Eye (tissue), 1 donor: ENCODE measurements at places on chromosomes 3 and 15.

- DNase-seq: no peak
Observed at GRCh38 chr3:133797396-133798105, 8.1 kb upstream of the SRPRB start.

DNA sequence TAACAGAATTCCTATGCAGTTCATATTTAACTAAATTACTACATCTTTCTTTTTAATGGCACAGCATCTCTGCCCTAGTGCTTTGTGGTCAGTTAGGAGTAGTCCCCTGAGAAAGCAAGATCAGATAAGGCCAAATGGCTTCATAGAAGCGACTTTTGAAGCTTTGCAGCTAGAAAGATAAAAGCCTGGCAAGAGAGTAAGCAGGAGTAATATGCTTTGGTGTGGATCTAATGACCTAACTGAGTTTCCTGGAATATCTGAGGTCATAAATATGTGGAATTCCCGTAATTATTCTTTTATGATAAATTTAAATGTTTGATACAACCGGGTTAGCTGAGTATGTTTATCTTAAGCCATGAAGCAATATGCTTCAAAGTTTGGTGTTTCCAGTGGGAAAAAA, 374.9 kb upstream of the LRRC3B start:
- no peak for DNase-seq

DNA sequence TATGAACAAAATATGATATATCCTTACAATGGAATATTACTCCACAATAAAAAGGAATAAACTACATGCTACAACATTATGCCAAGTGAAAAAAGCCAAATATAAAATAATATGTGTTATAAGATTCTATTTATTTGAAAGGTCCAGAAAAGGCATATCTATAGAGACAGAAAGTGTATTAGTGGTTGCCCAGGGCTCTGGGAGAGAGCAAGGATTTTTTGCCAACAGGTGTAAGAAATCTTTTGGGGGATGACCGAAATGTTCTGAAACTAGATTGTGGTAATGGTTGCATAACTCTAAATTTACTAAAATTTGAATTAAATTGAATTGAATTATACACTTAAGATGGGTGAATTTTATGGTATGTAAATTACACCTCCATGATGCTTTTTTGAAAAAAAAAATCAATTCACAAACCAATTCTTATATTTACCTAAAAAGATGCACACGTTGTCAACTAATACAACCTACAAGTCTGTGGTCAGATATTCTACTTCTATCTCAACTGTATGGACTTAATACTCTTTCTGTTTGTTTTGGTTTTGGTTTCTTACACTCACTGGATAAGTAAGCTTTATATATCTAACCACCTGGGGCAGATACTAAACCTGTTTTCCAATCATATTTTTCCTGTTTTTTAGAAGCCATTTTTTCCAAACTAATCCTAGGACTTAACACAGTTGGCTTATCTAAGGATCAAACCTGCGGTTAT, 75.8 kb downstream of the FBN1 start:
- DNase-seq: no peak

DNA sequence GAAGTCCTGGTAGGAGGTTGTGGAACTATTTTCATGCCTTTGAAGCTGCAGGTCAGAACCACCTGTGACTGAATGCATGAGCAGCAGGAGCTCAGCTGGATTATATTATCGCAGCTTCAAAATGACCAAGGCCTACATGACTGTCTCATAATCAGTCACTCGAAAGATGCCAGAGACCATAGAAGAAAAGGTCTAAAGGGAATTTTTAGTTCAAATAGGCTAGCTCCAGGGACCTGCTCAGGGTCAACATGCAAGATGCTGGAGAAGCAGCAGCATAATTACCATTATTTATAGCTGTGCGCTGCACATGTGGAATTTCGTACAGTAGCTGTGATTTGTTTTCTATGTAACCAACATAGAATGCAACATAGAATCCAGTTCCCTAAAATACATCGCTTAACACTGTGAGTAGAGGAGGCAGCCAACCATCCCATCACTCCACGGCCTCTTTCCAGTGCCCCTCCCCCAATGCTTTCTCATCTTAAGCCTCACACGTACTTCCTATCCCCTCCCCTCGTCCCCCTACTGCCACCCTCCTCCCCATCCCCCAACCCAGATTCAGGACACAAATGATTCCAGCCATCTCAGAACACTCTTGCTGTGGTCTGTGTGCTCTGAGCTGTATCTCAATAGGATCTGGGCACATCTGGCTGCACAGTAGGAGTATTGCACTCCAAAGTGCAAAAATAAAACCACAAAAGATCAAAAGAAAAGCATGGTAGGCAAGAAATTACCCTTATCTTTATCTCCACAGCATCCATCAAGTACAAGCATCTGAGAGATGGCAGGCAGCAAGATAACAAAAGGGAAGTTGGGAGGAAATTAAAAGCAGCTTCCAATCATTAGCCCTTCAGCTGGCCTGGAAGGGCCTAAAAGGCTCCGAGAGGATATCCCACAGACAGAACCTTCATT, 352.8 kb upstream of the SEMA6D start:
- peak; percentile 66 for DNase-seq

DNA sequence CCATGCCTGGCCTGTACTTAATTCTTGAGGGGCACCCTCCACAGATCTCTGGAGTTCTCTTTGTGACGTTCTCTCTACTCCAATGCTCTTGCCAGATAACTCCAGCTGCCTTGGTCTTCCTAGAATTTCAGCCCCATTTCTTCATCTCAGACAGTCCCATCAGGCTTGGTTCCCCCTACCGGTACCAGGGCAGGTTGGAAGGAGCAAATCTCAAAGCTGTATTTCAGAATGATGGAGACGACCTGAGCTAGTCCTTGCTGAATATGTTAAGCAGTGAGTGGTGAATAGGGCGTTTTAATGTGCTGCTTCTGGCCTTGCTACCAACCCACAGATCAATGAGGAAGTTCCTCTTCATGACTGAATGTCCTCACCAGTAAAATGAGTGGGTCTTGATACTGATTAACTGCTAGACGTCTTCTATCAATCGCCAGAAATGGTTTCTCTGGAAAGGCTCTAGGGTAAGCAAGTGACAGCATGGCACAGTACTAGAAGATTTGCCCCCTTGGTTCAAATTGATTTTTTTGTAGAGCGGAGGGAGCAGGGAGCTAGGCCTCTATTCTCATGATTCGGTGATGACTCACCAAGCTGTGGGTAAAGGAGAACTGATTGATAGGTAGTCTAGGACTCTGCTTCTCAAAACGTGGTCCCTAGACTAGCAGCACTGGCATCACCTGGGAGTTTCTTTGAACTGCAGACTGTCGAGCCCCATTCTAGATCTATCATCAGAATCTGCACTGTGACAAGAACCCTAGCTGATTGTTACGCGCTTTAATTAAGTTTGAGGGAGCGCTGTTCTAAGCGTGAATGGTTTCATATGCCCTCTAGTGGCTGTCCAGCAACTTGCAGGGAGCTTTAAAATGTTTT, 67.8 kb downstream of the UBP1 start:
- peak; percentile 81 for DNase-seq

GRCh38 chr15:37537802-37538201, 396.6 kb upstream of the TMCO5A start:
- no peak for DNase-seq

GRCh38 chr3:40745381-40746106, 220.8 kb downstream of the ZNF621 start:
- DNase-seq: no peak

DNA sequence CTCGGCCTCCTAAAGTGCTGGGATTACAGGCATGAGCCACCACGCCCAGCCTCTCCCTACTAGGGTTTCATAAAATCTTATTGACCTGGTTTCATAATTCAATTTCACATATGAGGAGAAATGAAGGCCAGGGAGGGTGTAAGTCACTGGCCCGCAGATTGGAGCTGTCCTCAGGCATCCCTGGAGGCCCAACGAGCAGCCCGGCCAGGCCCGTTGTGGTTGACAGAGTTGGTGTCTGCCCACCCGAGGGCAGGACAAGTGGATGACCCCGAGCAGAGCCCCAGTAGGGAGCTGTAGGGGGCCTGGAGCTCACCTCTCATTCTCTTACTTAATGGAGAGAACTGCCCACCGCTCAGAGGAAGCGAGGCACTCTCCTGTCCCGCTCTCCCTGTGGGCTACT, 78.9 kb downstream of the CPN2 start:
- DNase-seq: no peak

DNA sequence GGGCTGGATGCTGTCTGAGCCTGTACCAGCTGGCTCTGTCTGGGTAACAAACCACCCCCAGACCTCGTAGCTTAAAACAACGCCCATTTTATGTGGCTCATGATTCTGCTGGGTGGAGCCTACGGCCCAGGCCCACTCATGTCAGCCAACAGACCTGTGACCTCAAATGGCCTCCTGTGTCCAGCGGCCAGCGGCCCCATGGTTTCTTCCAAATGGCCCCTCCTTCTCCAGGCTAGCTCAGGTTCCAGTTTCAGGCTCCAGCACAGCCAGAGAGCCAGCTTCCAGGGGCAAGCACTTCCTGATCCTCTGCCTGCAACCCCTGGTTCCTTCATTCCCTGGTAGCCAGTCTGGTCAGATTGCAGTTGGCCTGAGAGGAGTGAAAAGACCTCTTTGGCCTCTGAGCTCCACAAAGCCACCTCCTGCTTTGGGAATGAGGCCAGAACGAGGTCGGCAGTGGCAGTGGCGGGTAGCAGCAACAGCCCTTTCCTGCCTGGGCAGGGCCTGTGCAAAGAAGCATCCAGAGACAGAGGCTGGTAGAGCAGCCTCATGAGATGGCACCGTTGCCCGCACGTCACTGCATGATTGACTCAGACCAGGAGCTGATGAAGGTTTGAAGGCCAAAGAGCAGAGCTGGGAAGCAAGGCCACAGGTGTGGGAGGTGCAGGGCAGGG, 21.0 kb upstream of the PLXNA1 start:
- DNase-seq: no peak

- DNase-seq: no peak
Observed at GRCh38 chr3:148880681-148881080, 15.6 kb downstream of the CPA3 start.

DNA sequence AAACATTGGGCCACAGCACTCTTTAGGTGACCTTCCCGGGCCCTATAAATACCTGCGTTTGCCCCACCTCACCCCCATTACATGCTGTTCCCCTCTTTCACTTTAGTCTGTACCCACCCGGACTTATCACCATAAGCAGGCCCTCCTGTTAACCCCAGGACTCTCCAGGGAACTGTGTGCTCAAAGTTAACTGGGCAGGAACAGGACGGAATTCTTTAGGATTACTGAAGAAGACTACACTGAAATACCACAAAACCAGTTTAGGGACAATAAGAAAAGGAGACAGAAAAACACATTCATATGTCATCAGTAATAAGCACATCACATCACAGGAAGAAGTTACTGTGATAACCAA, 45.5 kb downstream of the FSIP1 start:
- no peak for DNase-seq

DNA sequence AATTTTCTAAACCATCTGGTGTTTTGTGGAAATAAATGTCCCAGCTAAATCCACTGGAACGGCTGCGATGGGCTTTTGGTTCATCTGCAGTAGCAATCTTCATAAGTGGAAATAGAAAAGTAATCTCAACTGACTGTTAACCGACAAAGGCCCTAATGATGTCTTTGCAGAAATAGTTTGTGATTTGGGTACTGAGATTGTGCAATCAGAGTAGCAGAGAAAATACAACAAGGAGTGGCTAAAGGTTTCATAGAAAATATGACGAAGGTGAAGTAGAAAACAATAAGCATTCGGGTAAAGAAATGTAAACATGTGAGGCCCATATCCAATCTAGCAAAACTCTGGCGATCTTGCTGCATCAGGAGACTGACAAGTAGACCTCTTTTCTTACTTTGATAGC, 262.6 kb upstream of the MCTP2 start:
- DNase-seq: no peak

- DNase-seq: peak; percentile 67
Observed at GRCh38 chr15:53196242-53196641, 406.1 kb upstream of the ONECUT1 start.

- no peak for DNase-seq
Observed at GRCh38 chr3:120022729-120023128, 71.5 kb downstream of the GSK3B start.

- DNase-seq: no peak
Observed at GRCh38 chr15:68789091-68789490, 31.6 kb downstream of the ANP32A start.

DNA sequence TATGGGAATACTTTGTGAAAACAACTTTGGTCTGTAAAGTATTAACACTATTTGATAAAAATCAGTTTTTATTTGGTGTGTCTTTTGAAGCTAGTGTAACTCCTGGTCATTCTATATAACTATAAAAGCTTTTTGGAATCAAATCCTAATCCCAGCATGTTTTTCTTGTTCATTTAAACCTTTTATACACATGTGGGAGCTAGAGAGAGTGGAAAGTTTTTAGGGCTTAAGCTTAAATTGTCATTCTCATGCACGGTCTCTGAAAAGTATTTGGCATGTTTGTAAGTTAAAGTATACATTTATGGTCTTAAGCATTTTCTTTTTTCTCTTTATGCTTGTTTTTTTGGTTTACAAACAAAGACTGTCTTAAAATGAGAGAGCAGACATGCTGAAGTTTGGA, 83.4 kb upstream of the RARB start:
- peak; percentile 38 for DNase-seq

DNA sequence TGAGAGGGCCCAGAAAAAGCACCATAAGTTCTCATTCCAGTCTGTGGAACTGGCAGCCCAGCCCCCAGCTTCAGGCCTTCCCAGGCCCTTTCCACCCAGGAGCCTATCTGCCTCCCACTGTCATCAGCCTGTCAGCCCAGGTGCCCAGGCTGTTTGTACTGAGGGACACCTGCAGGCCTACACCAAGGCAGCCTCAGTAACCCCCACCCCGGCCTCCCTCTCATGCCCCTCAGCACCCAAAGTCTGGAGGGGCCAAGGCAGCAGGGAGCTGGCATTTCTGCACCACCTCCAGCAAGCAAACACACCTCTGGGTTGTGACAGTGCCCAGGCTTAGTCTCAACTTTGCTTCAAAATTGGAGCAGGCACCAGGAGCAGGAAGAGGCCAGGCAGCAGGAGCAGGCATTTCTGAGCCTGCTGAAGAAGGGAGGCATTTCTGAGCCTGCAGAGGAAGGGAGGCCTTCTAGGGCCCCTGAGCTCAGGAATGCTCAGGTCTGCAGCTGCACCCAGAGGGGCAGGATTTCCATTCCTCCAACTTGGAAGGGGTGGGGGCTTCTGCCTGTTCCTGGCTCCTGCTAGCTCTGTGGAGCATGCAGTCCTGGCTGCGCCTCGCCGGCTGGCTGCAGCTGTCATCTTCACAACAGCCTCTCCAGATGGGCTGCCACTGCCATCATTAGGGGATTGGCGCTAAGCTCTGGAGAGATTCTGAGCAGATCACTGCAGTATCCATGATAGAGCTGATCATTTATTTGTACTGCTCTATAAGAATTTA, 396.1 kb downstream of the UNC13C start:
- peak; percentile 20 for DNase-seq

DNA sequence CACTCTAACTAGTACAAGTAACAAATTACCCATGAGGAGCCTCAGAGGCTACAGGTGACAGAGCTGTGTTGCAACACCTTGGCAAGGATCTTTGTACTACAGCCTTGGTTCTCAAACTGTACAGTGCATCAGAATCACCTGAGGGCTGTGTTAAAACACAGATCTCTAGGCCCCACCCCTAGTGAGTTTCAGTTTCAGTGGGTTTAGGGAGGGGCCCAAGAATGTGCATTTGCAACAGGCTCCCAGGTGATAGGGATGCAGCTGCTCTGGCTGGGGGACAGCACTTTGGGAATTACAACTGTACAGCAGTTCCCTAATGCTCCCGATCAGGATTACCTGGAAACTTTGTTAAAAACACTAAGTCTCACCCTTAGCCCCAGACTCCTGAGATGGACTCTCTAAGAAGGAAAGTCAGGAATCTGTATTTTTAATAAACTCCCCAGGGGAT, 66.1 kb upstream of the NR2F2 start:
- no peak for DNase-seq
